ENCODE measurements at places on chromosomes 1 and 21.

DNA sequence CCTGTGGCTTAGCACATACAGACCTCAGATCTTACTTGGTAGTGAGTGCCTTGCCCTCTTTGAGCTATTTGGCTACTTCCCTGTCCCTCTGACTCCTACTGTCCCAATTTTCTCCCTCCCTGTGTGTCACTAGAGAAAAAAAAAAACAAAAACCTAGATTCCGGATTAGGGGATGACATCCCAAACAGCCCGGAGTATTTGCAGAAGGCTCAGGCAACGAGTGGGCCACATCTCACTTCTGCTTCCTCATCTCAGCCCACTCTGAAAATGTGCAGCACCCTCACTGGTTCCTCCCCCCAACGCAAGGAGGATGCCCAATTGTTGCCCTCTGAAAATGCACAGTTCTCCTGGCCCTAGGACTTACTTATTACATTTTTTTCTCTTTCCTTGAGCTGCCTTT lies 4.9 kb downstream of the NHLH1 start:
- DNase-seq = no peak

GRCh38 chr1:71572038-71572437 lies 491.2 kb upstream of the ZRANB2 start:
- DNase-seq = no peak

GRCh38 chr21:44729336-44730027 lies 18.1 kb upstream of the TSPEAR start:
- no peak for DNase-seq

- DNase-seq = no peak
Observed at GRCh38 chr1:12204140-12204539, 25.7 kb upstream of the VPS13D start.

DNA sequence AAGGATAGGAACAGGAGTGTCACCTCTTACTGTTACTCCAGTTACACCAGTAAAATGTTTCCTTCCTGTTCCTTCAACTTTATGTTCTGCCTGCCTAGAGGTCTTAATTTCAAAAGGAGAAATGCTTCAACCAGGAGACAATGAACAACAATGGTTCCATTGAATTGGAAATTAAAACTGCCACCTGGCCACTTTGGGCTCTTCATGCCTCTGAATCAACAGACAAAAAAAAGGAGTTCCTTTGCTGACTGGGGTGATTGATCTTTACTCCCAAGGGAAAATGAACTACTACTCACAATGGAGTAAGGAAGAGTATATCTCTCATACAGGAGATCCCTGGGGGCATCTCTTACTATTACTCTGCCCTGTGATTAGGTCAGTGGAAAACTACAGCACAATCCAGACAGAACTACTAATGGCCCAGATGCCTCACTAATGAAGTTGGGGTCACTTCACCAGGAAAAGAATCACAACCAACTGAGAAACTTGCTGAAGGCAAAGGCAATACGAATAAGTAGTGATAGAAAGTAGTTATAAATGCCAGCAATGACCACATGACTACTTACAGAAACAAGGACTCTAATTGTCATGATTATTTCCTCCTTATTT lies 76.6 kb upstream of the PRDX6 start:
- no peak for DNase-seq

DNA sequence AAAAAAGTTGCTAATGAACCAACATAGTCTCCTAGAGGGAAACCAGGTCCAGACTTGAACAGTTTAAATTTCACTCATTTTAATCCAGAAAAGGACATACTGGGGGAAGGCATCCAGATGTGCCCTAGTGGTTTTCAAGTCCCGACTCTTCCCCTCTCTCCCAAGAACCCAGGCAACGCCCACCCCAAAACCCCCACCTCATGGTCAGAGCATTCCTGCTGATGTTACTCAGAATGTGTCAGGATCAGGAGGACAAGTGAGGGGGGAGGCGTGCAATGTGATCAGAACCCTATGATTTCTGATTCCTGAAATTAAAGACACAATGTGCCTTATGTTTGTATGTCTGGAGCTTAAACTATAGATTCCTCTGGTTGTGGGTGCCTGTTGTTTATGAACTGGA lies 1.6 kb upstream of the CTSK start:
- DNase-seq = peak; percentile 83

GRCh38 chr1:15139654-15140350 lies 13.7 kb upstream of the TMEM51 start:
- DNase-seq = no peak

DNA sequence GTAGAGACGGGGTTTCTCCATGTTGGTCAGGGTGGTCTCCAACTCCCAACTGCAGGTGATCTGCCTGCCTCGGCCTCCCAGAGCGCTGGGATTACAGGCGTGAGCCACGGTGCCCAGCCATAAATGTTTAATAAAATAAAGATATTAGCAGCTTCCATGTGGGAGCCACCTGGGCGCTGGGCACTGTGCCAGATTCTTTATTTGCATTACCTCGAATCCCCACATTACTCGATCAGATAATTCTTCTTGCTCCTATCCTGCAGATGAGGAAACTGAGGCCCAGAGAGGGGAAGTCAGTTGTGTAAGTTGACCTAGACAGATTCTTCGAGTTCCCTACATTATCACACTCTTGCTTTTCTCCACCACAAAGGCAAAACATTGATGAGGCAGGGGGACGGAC lies 24.9 kb upstream of the TENT5B start:
- no peak for DNase-seq

DNA sequence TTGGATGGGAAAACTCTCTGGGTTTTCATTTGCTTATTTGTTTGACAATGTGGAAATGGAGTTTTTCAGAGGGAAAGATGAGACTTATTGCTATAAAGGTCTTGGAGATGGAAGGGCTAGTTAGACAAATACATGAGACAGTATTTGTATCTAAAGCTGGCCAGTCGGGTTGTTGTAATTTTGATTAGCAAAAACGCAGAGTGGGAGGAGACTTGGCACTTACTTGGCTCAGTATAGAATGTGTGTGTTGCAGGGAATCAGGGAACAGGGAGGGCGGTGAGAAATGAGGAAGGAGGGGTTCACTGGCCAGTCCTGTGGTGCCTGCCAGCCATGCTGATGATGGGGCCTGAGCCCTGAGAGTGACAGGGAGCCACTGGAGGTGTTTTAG lies 6.0 kb upstream of the FOXE3 start:
- DNase-seq = peak; percentile 7

DNA sequence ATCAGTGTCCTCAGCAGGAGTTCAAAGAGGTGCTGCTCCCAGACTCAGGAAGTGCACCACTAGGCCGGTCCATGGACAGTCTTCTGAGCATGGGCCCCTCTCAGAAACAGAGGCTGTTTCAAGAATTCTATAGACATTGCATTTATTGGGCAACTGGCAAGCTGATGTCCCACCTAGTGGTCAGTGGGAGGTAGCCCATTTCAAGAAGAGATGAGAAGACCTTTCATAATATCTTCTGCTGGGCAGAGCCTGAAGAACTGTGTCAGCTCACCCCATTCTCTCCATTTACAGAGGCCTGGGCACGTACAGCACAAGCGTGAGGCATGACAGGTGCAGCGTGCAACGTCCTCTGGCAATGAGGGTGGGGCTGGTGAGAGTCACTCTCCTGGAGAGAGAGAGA lies 216.0 kb downstream of the DYRK1A start:
- DNase-seq = peak; percentile 50

DNA sequence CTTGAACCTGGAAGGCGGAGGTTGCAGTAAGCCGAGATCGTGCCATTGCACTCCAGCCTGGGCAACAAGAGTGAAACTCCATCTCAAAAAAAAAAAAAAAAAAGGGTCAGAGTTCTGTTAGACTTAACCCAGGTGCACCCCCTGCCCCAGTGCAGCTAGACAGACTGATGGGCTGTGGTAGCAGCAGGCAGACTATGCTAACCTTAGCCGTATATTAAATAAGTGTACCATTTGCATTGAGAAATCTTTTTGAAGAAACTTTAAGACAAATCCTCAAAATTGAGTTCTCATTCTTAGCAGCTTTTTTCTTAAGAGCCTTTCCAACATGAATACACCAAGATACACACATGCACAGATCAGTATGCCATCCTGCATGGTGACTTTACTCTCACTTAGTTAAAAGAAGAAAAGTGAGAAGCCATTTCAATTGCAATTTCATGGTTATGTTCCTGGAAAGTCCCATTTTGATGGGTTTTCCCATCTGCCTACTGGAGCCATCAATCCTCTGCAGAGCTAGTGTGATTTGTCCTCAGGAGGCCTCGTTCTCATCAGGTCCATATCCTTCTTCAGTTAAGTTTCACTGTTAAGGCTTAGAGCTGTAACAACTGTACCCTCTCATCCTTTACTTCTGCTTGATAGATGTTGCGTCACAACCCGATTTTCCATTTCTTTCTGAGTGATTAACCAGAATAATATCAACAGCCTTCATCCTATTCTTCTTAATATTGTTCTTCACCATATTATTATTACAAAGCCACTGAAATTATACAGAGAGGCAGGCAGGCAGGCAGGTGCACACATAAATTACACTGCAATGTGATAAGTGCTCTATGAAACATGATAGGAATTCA lies 7.3 kb downstream of the FCRLB start:
- no peak for DNase-seq

GRCh38 chr1:236128646-236129178 lies 13.6 kb upstream of the GPR137B start:
- no peak for DNase-seq

DNA sequence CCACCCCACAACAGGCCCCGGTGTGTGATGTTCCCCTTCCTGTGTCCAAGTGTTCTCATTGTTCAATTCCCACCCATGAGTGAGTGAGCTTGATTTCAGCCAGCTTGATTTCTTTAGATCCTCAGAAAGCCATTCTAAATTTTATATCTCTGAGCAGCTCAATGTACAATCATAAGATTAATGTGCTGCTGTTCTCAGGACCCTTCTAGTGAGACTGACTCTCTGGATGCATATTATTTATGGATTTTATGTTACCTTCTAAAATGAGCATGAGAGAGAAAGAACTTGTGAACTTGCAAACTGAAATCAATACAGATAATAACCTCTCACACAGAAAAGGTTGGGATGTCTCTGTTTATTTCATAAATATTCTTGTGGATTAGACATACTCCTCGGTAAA lies 1133.5 kb upstream of the TMPRSS15 start:
- DNase-seq = no peak

DNA sequence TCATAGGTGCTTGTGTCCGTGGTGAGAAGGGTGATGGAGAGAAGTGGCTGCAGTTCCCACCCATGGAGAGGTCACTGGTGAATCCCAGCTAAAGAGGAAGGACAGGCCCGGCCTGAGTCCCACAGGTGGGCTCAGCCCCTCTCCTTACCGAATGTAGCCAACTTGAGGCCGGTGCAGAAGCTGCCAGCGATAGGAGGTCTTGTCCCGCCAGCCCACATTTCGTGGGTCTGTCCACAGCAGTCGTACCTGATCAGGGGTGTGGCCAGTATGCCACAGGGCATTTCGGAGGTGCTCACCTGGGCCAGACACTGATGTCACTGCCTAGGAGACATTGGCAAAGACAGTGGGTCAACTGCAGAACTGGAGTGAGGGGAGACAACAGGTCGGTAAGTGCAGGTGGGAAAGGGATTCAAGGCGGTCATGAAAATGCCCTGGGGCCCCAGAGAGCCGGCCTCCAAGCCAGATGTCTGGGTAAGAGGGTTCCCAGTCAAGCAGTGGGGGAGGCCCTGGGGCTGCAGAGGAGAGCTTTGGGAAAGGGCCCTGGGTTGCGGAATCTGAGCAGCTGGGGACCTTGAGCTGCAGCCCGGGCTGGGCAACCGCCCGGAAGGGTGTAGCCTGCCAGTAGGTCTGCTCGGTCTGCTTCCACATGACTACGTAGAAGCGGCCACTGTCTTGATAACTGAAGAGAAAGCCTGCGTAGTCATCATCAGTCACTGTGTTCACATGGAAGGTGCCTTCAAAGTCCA lies 10.6 kb downstream of the THBS3 start:
- no peak for DNase-seq

DNA sequence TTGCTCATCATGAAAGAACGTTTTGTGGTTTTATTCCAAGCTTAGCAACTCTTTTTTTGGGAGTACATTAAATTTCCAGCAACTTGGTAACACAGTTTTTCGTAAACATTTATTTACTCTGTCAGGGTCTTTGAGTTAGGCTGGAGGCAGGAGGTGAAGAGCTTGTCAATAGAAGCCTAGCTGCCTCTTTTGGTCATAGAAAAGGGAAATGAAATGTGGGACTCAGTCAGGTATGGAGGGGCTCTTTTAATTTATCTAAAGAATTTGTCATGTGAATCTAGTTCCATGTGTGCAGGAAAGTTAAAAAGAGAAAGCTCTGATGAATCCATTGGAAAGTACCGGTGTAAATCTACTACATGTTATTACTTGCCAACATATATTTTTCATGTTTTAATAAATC lies 45.9 kb upstream of the PRMT6 start:
- no peak for DNase-seq

DNA sequence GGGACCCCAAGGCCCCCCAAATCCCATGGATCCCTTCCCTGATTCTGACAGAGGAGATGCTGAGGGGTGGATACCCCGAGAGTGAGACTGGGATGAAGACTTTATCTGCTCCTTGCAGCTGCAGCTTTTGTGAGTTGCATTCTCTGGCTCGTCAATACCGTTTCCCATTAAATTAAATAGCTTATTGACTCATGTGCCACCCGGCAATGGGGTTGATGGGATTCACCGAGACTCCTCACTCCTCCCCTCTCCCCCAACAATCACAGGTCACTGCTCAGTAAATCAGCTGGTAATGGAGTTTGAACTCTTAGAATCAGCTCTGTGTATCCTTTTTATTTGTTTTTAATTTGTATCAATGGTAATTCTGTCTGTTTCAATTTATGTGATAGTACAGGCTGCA lies 337.5 kb upstream of the PLXNA2 start:
- DNase-seq = no peak

GRCh38 chr1:228118040-228118439 lies 8.9 kb upstream of the MRPL55 start:
- no peak for DNase-seq

DNA sequence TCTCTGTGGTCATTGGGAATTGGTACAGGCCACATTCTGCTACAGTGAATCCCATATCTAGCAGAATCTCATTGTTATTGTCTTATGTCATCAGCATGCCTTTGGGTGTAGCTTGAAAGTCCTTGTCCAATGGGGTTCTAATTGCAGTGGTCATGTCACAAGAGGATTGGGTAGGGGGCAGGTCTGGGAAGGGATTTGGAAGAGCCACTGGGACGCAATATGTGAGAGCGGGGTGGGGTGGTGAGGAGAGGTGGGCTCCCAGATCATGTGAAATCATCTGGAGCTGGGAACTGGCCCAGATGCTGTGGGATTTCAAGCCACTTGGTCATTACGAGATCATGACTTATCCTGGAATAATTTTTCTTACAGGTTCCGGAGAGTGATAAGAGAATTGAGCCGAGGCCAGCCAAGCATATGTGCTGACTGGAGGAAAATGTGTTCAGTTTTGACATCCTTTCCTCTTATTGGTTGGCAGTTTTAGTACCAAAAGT lies 16.3 kb downstream of the CNIH3 start:
- DNase-seq = peak; percentile 84

GRCh38 chr1:53600001-53600400 lies 139.0 kb downstream of the GLIS1 start:
- DNase-seq = no peak

Measured in fibroblast of skin of right quadriceps (primary cell).